ENCODE measurements at places on chromosomes 16 and 17. TPM values are rescaled to one million over a fixed set of nuclear protein-coding genes. Genes with fewer than 3 reads are reported as not detected.

Gene TEX14
- 1.3 TPM for total RNA-seq

- no peak for DNase-seq
Observed at GRCh38 chr16:70685061-70685937, 554 bp downstream of the MTSS2 start.

GRCh38 chr17:28773736-28774135 lies 29.9 kb downstream of the TRAF4 start:
- DNase-seq, result no peak

Gene AANAT
- total RNA-seq, result not detected

DNA sequence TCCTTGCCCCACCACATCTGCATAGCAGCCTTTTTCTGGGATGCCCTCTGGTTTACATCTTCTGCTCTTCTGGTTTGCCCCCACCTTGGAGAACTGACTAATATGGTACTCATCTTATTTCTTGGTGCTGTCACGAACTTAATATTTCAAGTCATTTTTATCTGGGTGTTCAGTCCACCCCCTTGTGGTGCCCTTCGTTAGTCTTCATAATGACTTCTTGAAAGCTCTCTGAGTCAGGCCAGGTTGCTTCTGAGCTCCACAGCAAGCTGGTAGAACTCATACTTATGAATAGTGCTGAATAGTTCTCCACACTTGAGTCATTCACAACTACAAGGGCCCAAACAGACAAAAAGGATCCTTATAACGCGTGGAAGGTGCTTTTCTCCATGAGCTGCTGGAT lies 35.8 kb upstream of the TEKT3 start:
- no peak for DNase-seq

GRCh38 chr17:50769884-50770283 lies 2.6 kb upstream of the ANKRD40CL start:
- DNase-seq, result no peak

Gene USP22
- 265 TPM for total RNA-seq

GRCh38 chr17:44976206-44976605 lies 8.1 kb upstream of the C1QL1 start:
- DNase-seq, result no peak

Gene ALDOC
- total RNA-seq, result 595 TPM

- DNase-seq, result no peak
Observed at GRCh38 chr17:76452127-76452659, 759 bp downstream of the UBE2O start.

DNA sequence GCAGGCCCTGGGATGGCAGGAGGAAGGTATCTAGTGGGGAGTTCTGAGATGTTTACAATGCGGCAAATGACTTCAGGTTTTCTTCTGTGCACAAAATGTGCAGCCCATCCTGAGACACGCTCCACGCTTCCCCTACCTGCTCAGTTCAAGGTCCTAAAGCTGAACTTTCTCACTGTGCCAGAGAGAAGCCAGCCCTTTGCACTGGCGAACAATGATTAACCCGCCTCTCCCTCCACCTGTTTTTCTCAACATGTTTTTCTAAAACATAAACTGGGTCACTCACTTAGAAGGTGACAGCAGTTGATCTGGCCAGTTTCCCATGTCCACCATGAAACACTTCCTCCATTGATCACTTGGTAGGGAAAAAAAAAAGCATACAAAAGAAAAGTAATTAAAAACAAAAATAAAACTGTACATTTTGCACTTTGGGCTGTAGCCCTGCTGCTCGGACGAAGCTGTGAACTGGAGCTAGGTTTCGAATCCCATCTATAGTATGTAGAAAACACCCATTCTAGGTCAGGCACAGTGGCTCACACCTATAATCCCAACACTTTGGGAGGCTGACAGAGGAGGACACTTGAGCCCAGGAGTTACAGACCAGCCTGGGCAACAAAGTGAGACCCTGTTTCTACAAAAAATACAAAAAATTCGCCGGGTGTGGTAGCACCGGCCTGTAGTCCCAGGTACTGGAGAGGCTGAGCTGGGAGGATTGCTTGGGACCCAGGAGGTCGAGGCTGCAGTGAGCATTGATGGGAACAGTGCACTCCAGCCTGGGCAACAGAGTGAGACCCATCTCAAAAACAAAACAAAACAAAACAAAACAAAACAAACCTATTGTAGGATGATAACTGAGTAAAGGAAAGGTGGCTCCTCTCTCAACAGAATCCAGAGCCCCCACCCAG lies 6.1 kb upstream of the G6PC1 start:
- DNase-seq, result no peak

DNA sequence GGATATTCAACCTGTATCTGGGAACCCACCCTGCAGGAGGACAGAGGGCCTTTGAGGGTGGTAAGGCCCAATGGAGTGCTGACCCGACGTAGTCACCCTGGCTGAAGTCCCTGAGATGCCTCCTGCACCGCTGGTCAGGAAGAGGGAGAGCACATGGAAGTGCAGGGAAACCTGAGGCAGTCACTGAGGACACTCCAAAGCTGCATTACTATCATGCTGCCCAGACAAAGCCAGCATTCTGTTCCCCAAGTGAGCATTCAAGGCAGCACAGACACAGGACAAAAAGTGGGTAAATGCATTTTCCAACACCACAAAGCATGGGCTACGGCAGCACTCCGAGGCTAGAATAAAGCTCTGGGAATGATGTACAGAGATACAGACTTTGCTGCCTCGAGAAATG lies 46.8 kb upstream of the BCAR1 start:
- DNase-seq, result no peak
